ENCODE measurements at places on chromosomes 5 and 9.

- DNase-seq, result no peak
Observed at GRCh38 chr5:83219495-83219894, 142.1 kb downstream of the XRCC4 start.

GRCh38 chr5:41822036-41822435 lies 48.2 kb downstream of the OXCT1 start:
- DNase-seq, result no peak

DNA sequence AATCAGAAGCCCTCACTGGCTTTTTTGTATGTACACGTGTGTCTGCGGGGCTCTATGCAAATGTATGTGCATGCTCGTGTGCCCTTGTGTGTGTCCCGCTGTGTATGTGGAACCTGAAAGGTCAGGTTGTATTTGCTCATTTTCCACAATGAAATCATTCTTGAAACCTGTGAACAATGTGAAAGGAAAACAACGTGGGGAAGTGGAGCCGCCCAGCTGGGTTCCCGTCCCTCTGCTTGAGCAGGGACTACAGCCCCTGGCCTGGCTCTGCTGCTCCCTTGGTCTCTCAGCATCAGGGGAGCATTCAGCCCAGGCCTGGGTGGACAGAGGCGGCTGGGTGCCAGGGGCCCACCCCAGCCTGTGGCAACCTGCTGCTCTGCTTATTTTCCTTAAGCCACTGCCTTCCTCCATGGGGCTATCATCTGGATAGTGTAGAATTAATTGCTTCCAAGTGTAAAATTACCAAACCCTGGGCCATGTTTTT lies 3.0 kb downstream of the ECSCR start:
- DNase-seq, result no peak

DNA sequence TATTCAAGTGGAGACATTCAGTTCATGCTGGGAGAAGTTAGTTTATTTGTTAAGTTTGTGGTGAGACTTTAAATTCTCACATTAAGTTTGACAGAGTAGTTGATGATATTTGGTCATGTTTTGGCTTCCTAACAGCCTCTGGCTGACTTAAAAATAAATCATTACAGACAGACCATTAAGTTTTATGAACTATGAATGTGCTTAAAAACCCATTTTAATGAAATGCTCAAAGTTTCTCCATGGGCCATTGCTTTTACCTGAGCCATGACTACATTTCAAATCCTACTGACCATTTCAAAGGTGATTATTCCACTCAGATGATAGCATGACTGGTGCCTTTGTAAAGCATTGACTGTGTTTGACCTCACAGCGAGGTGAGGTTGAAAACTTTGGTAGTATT lies 192.7 kb downstream of the LRRC70 start:
- DNase-seq, result no peak

DNA sequence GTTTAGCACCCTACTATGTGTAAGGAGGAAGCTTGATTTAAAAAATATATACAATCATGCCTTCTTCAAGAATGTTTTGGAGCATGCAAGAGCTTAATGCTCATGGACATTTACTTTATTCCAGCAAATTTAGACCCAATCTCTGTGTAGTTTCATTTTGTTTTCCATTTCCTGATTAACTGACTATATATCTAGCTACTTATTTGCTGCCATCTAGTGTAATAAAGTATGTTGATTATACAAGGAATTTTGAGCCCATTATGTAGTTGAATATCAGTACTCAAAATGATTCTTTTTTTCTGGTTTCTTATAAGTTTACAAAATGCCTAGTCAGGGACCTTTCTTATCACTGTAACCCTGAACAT lies 100.0 kb upstream of the CCDC152 start:
- no peak for DNase-seq

- DNase-seq, result no peak
Observed at GRCh38 chr5:31763424-31763823, 124.5 kb downstream of the PDZD2 start.

DNA sequence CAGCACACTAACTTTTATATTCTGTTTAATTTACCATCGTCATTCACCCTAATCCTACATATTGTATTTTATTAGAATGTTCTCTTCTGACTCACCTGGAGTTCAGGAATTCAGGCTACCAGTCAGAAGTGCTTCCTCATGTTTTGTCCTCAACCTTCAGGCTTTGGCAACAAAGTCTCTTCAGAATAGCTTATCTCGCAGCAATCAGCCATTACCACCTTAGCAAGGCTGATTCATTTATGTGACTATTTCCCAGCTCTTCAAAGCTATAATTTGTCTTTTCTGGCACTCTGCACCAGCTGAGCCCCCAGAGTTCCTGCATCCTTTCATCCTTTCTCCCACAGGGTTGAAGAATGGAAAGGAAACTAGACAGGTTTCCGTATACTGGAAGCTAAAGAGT lies 365.5 kb upstream of the CDH18 start:
- no peak for DNase-seq

- no peak for DNase-seq
Observed at GRCh38 chr5:115379622-115380344, 83.3 kb upstream of the CCDC112 start.

- DNase-seq, result no peak
Observed at GRCh38 chr9:126986506-126986951, 71.9 kb downstream of the RALGPS1 start.

- DNase-seq, result no peak
Observed at GRCh38 chr5:38323645-38324295, 65.4 kb downstream of the EGFLAM start.

GRCh38 chr5:34717426-34718327 lies 61.5 kb downstream of the RAI14 start:
- no peak for DNase-seq

GRCh38 chr9:97779608-97780007 lies 73.4 kb upstream of the FOXE1 start:
- no peak for DNase-seq

GRCh38 chr5:169886033-169886432 lies 94.3 kb downstream of the INSYN2B start:
- DNase-seq, result no peak

GRCh38 chr9:29844251-29844650 lies 2271.0 kb upstream of the C9orf72 start:
- no peak for DNase-seq

DNA sequence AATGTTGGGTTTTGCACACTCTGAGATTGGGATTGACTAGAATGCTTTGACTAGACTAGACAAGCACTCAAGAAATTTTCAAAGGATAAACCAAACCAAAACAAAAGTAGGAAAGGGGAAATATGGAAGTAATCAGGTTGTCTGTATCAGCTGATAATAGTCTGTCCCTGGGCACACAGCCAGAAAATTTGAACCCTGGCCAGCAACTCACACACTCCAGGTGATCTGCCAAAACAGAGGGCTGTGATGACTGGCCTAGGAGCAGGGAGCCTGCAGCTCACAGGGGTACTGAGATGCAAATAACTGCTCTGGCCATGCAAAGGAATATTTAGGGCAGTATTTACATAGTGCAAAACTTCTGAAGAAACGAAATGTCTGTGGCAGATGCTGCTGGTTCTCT lies 112.3 kb upstream of the SMIM23 start:
- DNase-seq, result no peak

DNA sequence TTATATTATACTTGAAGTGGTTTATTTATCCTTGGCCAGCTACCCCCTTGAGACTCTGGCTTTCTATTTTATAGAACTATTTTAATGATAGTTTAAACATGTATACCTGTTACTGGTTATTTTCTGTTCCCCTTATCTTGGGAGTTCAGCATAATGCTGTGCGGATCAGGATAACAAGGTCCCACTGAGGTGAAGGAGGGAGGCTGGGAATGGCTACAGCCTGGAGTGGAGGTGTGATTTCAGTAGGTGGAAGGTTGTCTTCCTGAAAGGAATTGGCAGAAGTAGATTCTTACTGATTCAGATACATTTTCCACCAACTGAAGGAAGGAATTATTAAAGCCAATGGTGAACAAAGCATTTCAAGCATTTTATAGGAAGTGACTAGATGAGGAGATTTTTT lies 38.9 kb downstream of the PAM start:
- no peak for DNase-seq

- DNase-seq, result peak; percentile 69
Observed at GRCh38 chr9:99052815-99053715, 51.8 kb upstream of the TGFBR1 start.

- no peak for DNase-seq
Observed at GRCh38 chr5:157335534-157336422, 69.9 kb downstream of the CYFIP2 start.

- DNase-seq, result no peak
Observed at GRCh38 chr9:14585730-14586473, 107.3 kb downstream of the ZDHHC21 start.

- no peak for DNase-seq
Observed at GRCh38 chr9:38133595-38133994, 64.6 kb upstream of the SHB start.

DNA sequence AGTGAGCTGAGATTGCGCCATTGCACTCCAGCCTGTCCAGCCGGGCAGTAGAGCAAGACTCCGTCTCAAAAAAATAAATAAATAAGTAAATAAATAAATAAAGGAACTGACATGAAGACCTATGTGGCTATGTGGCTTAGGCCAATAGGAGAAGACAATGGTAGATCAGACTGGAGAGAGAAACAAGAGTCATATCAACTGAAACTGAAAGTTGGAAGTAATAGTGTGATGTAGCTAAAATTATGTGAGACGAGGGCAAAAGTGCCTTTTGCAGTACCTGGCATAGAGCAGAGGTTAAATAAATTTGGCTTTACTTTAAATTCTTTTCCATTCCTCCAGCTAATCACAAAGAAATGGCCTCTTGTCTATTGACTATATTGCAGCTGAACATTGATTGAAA lies 7.3 kb downstream of the FBP2 start:
- no peak for DNase-seq

- DNase-seq, result no peak
Observed at GRCh38 chr9:12961276-12961809, 186.5 kb downstream of the LURAP1L start.

- peak; percentile 61 for DNase-seq
Observed at GRCh38 chr5:115601701-115602590, at the start of gene TICAM2. TICAM2 (minus strand) TSS chr5:115602479; CDS start chr5:115581256, 21,223 bp downstream.

DNA sequence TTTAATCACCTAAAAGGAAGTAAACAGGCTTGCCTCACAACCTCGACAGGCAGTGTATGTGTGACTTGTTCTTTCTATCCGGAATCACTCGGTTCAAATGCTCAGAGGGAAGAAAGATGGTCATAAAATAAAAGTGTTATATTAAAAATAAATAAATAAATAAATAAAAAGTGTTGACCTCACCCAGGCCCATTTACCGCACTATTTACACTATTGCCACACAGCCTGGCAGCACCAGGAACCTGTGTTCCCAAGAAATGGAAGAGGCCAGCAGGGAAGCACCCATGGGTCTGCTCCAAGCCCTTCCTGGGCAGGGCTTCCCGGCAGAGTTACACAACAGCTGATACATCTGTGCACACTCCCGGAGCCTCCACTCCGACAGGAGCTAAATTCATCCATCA lies 127.9 kb downstream of the EFNA5 start:
- no peak for DNase-seq

Measured in HL-60 (cell line).